T-helper 2 cell treated with Interferon-gamma antibody and Interleukin-4, amounts not matched to agents 5 μg/mL and 100 μg/mL, for 36 hours (primary cell): ENCODE measurements at places on chromosomes 4 and X.

- DNase-seq: no peak
Observed at GRCh38 chr4:119493419-119493818, 135.2 kb downstream of the PDE5A start.

DNA sequence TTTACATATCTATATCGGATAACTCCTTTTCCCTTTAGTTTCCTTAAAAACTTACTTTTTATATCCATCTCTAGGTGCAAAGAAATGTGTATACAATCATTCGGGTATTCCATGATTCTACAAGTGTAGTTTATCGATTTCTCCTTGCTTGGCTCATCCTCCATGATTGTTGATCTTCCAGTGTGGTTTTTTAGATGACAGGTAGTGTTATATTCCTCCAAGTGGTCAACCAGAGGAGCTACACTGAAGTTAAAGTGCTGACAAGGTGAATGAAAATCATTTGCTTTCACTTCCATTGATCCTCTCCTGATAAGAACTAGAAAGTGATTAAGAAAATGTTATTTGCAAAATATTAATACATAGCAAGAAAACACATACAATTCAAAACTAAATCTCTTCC lies 38.5 kb downstream of the TMEM156 start:
- DNase-seq: no peak

- DNase-seq: no peak
Observed at GRCh38 chrX:71269801-71270395, 13.5 kb upstream of the NONO start.

DNA sequence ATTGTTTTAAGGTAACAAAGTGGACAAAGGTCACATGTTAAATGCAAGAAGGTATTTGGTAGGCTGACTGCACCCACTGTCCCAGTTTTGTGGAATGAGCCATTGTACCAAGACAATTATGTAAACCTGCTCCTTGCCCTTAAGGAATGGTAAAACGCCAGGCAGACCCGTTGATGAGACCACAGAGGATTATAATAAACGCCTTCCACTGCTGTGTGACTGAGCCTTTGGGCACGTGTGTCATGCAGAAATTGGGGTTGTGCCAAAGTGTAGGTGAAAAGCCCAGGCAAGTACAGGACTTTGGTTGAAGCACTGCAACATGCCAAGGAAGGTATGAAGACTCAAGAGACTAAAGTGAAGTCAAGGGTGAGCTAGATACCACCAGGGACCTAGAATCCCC lies 59.7 kb downstream of the LRRC66 start:
- DNase-seq: no peak

DNA sequence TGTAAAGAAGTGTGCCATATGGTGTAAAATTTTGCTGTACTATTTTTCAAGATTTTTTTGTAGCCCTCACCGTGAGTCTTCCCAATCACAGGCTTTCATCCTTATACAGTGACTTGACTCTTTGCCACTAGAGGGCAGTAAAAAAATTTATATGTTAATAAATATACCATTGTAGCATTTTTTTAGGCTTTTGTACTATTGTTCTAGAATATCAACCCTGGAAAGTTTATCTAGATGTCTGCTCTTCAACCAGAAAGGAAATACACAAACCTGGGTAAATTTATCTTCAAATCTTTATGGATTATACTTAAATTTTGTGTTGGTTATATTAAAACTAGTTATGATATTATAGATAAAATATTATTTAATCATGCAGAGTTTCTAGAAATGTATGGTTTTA lies 235.3 kb downstream of the TENM3 start:
- no peak for DNase-seq

GRCh38 chr4:119189638-119190037 lies 22.9 kb upstream of the USP53 start:
- no peak for DNase-seq

DNA sequence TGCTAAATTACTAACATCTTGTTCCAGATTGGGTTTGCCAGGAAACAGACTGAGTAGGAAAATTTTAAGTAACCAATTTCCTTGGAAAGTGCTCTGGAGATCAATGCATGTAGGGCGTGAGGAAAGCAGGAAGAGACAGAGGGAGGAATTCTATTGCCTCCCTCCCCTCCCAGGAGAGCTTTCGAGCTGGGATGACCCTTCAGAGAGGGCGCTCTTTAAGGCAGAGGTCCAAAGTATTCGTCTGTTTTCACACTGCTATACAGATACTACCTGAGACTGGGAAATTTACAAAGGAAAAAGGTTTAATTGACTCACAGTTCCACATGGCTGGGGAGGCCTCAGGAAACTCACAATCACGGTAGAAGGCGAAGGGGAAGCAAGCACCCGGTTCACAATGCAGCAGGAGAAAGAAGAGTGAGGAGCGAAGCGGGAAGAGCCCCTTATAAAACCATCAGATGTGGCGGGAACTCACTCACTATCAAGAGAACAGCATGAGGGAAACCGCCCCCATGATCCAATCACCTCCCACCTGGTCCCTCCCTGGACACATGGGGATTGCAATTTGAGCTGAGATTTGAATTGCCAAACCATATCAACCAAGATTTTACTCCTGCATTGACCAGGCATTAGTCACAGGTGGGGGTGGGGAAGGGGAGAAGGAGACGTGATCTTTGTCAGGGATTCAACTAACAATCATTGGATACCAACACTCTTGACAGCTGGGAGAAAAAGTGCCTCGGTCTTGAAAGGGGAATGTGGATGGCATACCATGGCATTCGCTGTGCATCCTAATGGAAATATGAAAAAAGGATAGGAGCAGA lies 63.8 kb downstream of the SLITRK2 start:
- DNase-seq: no peak

- DNase-seq: peak; percentile 11
Observed at GRCh38 chr4:185202984-185203485, 765 bp downstream of the CFAP97 start.

GRCh38 chr4:42570221-42570620 lies 86.7 kb downstream of the ATP8A1 start:
- DNase-seq: no peak

- no peak for DNase-seq
Observed at GRCh38 chrX:153969904-153970356, 1.7 kb downstream of the HCFC1 start.

DNA sequence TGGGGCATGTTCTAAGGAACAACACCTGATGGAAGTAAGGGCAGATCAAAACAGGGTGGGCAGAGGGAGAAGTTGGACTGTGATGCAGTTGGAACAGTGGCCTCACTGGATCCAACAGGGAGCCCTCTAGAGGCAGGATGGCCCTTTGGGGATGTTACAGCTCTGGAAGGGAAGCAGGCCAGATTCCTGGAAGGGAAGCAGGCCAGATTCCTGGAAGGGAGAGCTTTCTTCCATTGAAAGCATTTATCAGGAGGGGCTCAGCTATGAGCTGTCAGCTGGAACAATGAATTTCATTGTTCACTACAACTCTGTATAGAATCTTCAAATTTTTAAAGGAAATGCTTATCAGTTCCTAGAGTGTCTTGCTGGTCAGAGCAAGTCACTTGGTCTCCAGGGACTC lies 17.7 kb downstream of the IL15 start:
- DNase-seq: no peak

- no peak for DNase-seq
Observed at GRCh38 chr4:68712207-68712606, 41.8 kb upstream of the UGT2B15 start.

DNA sequence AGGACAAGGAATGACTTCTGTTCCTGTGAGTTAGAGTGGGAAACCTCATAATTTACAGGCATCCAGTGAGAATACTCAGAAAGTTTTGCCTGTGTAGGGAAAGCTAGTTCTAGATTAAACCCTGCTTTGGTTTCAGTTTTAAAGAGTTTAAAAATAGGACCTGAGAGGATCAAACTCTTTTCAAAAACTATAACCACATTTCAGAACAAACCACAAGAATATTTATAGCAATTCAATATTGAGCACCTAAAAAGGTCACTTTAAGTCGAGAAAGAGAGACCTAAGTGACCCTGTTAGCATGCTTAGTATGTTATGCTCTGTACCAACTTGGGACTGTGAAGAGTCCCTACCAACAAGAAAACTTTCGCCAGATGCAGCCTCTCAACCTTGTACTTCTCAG lies 17.4 kb upstream of the PWWP3B start:
- no peak for DNase-seq

- DNase-seq: no peak
Observed at GRCh38 chr4:114343015-114343414, 255.6 kb upstream of the UGT8 start.

- DNase-seq: no peak
Observed at GRCh38 chr4:113968473-113968872, 11.0 kb downstream of the ARSJ start.

- peak; percentile 8 for DNase-seq
Observed at GRCh38 chrX:118726887-118727685, at the start of gene IL13RA1. Gene IL13RA1 (plus strand): TSS chrX:118727606. CDS start chrX:118727639, 33 bp downstream.
